ENCODE measurements at places on chromosomes 12 and 14. TPM values are rescaled to one million over a fixed set of nuclear protein-coding genes. Genes with fewer than 3 reads are reported as not detected.

GRCh38 chr12:80192087-80192486 is 92.8 kb downstream of the OTOGL start:
- peaks cover 2% of the 10 kb centered on the region for H3K4me1 ChIP-seq
- no peak overlapping the region for H3K27ac ChIP-seq
- H3K27me3 ChIP-seq = peaks cover 5% of the 10 kb centered on the region
- no peak for DNase-seq
- no peaks in the 10 kb centered on the region for H3K36me3 ChIP-seq

- H3K36me3 ChIP-seq = peaks cover 35% of the 10 kb centered on the region
- H3K4me1 ChIP-seq = peaks cover 1% of the 10 kb centered on the region
- H3K4me3 ChIP-seq = no peak overlapping the region
- H3K27ac ChIP-seq = no peak overlapping the region
- H3K27me3 ChIP-seq = no peaks in the 10 kb centered on the region
Observed at GRCh38 chr12:43776498-43776897, 17.7 kb downstream of the IRAK4 start.

DNA sequence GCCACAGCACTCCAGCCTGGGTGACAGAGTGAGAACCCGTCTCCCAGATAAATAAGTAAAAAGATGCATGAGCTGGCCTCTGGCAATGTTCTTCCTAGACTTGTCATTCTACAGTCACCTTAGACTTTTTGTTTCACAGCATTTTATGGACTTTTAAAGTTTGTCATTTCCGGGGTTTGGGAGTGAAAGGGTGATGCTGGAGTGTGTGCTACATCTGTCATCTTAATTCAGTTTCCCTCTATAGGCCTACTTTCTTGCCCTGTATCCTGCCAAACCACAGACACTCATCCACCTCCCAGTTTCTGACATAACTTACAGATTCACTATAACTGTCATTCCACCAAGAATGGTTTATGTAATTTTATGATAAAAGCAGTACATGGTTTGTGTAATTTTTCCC is 166.7 kb upstream of the PARP11 start:
- H3K4me1 ChIP-seq = peaks cover 3% of the 10 kb centered on the region
- H3K4me3 ChIP-seq = no peak overlapping the region
- H3K27ac ChIP-seq = no peak overlapping the region
- H3K27me3 ChIP-seq = peaks cover 14% of the 10 kb centered on the region
- H3K36me3 ChIP-seq = no peaks in the 10 kb centered on the region
- no peak for DNase-seq

NR1H4 gene
- not detected for total RNA-seq

SDR9C7 gene
- total RNA-seq = not detected

GRCh38 chr14:98897605-98898309 is 374.2 kb downstream of the BCL11B start:
- DNase-seq = no peak
- H3K27ac ChIP-seq = no peak overlapping the region
- no peaks in the 10 kb centered on the region for H3K4me1 ChIP-seq
- no peak overlapping the region for H3K4me3 ChIP-seq
- H3K36me3 ChIP-seq = no peaks in the 10 kb centered on the region
